ENCODE measurements at places on chromosomes 2 and 18.

DNA sequence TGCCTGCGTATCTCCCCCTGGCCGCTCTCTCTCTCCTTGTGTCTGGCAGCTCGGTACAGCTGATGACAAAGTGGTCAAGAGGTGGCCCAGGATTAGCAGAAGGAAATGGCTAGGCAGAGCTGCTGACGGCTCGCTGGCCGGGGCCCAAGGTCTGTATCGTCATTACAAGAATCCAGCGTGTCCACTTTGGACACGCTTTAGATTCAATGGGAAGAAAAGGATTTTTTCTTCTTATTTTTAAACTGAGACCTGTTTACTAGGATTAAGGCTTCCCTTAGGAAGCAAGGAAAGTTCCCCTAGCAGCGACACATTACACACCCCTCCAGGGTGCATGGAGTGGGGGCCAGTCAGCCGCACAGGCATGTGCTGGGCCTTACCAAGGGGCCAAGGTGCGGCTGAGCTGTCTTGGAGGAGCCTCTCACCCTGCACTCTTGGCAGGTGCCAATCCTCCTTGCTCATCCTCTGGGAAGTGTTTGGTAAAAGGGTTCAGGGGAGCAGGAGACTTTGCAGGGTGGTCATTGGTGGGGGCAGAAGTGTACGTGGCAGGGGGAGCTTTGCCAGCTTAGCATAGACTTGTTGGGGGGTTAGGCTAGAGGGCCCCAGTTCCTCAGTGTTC lies 76.8 kb downstream of the POLR1A start:
- no peak for DNase-seq

DNA sequence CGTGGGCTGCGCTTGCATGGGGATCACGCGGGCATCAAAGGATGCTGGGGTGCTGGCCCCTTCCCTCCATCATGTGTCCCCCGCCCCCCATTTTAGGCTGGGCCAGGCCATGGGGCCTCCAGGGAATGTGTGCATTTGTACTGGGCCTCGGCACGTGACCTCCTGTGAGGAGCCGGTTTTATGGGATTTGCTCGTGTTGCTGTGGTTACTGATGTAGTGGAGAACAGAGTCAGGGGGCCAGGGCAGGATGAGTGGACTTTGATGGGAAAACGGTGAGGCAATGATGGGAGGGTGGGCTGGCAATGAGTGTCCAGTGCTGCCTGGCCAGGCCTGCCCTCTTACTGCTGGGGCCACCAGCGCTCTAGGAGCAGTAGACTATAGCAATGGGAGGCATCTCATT lies 257.7 kb downstream of the LOXHD1 start:
- no peak for DNase-seq

DNA sequence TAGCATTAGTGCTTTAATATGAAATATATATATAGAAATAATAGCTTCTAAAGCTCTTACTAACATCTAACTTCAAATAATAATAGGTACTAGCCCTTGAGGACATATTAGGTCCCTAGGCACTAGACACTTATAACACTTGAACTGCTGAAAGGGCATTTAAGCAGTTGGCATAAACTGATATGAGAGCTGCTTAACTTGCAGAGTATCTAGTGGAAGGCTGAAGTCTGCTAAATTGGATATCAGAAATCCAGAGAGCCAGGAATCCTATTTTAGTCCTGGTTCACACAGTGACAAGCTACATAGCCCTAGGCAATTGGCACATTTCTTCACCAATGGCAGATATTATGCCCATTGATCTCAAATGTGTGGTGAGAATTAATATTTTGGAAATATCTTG lies 326.9 kb upstream of the UBE2E3 start:
- no peak for DNase-seq

DNA sequence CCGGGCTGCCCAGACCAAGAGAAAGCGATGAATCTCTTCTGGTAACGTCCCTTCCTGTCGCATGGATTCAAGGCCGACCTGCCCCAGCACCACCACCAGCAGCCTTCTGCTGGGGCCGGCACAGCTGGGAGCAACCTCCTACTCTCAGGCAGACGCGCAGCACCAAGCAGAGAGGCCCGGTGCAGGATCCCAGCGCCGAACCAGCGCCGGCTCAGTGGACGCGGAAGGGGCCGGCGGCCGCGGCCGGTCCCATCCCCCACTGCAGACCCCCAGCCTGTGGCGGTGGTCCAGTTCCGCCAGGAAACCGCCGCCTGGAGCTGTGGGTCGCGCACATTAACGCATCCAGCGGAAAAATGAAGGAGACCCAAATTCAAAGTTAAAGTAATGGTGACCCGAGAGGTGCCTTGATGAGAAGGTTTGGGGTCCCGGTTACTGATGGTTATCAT lies 525 bp upstream of the MAL start:
- no peak for DNase-seq

DNA sequence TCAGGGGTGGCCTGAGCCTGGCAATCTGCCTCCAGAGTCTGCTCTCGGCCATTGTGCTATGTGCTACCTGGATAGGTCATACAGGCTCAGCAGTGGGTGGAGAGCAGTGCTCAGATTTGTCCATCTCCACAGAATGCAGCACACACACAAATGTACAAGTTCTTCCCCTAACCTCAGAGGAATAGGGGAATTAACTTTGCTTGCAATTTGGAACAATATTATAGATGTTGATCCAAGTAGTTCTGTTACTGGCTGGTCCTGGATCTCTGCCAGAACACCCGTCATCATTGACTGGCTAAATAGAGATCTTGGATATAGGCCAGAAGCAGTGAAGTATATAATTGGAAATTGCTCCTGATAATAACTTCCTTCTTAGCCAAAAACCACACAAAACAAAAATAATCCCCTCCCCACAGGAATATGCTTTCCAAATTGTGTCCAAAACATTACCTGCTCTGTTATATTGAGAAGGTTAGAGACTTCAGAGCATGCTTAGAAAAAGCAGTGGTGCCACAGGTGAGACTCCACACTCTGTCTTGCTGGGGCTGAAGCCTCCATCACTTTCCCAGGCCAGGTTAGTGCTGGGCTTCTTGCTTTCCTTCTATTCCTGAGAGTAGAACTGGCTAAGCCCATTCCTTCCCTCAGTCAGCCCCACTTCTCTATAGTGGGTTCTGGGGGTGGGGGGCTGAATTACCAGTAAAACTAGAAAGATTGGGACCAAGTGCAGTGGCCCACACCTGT lies 38.8 kb downstream of the NCAPH start:
- no peak for DNase-seq

DNA sequence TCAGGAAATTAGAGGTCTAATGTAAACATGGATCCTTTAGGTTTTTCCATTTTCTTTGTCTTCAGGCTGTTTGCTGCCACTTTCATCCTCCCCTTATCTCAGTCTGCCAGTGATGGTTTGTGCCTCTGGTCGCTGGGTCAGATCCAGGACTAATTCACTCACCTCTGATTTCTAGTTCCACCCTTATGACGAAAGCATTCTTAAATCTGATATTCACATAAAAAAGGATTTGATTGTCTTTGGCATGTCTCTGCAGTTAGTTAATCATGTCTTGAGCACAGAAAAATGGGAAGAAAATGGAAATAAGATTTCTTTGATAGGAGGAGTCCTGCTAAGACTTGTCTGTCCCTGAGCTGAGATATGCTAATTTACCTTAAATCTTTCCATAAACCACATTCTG lies 4.6 kb downstream of the IL1RL1 start:
- no peak for DNase-seq

GRCh38 chr2:84280873-84281272 lies 178.2 kb downstream of the SUCLG1 start:
- DNase-seq, result no peak

DNA sequence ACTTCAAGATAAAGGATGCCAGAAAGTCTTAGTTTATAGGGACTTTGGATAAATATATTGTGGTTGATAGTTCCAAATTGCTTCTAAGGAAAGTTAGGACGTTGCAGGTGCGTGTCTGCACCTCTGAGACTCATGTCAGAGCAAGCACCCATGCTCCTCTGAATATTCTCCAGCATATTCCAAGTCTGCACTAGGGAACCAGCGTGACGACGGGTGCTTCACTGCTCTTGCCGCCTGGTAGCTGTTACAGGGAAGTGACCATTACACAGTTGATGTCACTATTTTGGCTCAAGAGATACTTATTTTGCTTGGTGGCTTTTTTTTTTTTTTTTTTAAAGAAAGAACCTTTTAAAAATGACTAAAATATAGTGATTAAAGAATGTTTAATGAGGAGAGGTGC lies 35.6 kb downstream of the GATA6 start:
- DNase-seq, result no peak

DNA sequence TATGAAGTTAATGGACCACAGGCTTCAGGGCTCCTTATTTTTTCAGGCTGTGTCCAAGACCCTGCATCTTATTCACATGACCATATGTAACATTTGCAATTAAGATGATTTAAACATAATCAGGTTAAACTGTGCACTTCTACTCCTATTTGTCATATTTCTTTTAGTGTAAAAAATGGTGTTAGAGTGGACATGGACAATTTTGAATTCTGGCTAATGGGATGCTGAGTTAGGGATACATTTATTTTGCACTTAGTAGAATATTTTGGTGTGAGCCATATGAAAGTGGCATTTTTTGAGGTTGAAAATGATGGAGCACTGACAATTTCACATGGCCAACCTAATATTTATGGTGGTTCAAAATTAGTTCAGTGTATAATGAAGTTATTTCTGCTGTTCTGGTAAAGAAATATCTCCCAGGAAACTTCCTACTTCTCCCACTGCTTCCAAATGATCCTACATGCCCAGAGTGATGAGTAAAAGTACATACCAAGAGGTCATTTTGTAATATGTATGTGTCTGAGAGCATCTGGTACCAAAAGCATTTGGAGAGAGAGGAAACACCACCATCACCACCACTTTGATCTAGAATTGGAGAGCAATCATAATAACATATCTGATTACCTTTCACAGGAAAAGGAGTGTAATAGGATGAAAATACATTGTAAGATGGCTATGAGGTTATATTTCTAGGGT lies 36.0 kb downstream of the GULP1 start:
- DNase-seq, result no peak

DNA sequence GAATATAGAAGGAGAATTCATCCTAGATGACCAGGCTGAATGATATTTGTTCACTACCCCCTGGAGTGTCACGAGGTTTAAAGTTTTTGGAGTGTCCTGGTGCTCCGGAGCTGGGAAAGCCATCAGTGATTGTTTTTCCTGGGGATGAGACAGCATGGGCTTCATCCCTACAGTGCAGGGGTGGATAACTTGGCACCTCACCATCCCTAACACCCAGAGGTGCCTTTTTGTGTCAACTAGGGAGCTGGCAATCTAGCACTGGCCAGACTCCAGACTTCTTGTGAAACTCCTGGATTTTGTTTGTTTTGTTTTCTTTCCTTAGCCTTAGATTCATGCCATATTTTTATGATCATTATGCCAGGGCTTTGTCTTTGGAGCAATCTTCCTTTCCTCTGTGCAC lies 164.8 kb downstream of the PRKCE start:
- DNase-seq, result no peak

GRCh38 chr2:70511971-70512729 lies 41.5 kb downstream of the TGFA start:
- DNase-seq, result no peak

GRCh38 chr2:231890896-231891513 lies 35.2 kb downstream of the NPPC start:
- no peak for DNase-seq

DNA sequence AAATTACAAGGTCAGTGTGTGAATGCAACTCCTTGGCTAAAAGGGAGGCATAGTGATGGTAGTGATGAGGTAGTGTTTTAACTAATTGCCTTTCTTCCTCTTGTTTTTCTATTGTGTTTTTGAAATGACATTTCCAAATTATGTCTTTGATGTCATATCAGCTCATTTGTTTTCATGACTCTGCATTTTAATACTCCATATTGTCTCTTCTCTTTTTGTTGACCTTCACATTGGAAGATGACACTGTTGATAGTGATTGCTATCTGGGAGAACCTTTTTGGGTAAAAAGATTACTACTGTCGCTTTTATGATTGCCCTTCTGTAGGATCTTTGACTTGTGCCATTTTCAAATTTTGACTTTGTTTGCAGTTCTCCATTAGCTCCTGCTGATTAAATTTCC lies 3.0 kb downstream of the GIGYF2 start:
- no peak for DNase-seq

DNA sequence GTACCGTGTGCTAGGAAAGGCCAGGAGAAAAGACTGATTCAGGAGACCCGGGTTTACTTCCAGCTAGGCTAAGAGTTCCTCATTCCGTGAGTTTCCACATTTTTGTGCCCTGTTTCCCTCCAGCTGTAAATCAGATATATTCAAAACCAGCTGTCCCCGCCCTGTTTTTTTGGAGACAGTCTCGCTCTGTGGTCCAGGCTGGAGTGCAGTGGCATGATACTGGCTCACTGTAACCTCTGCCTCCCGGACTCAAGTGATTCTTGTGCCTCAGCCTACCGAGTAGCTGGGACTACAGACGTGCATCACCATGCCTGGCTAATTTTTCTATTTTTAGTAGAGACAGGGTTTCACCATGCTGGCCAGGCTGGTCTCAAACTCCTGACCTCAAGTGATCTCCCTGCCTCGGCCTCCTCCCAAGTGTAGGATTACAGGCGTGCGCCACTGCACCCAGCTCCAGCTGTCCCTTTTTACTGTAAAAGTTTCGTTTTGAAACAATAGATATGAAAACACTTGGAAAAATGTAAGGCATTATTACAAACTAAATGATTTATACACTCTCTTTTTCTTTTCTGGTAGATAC lies 112.8 kb upstream of the SEC11C start:
- DNase-seq, result no peak

GRCh38 chr2:55486426-55486825 lies 33.1 kb upstream of the CFAP36 start:
- no peak for DNase-seq

GRCh38 chr2:119625226-119625625 lies 53.8 kb upstream of the TMEM177 start:
- no peak for DNase-seq

DNA sequence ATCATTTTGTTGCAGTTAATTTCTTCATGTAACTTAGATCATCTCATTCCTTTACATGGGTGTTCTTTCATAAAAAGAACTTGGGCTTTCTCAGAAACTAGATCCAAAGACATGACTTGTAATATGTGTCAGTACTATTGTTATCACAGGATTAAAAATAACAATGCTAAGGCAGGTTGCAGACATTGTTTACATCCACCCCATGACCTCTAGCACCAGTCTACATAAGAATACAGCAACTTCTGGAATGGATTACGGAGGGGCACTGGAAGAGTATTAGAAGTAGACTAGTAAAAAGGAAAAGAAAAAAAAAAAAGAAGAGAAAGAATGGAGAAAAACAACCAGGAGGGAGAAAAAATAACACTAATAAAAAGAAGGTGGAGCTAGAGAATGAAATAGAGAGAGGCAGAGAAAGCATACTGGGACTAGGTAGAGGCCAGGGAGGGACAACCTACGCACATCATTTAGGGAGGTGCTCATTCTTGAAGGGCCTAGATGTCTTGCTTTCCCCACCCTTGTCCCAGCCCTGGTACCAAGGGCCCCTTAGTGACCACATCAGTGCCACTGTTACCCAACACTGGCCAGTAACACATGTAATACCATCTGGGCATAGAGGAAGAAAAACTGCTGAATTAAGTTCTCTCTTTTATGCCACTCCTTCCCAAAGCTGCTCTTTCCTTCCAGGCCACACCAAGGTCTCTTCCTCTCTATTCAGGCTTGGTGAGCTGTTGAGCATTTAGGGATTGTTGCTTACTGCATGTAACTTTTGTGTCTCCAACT lies 70.6 kb upstream of the KLF7 start:
- DNase-seq, result no peak
